ENCODE measurements at places on chromosomes 16 and 17.

DNA sequence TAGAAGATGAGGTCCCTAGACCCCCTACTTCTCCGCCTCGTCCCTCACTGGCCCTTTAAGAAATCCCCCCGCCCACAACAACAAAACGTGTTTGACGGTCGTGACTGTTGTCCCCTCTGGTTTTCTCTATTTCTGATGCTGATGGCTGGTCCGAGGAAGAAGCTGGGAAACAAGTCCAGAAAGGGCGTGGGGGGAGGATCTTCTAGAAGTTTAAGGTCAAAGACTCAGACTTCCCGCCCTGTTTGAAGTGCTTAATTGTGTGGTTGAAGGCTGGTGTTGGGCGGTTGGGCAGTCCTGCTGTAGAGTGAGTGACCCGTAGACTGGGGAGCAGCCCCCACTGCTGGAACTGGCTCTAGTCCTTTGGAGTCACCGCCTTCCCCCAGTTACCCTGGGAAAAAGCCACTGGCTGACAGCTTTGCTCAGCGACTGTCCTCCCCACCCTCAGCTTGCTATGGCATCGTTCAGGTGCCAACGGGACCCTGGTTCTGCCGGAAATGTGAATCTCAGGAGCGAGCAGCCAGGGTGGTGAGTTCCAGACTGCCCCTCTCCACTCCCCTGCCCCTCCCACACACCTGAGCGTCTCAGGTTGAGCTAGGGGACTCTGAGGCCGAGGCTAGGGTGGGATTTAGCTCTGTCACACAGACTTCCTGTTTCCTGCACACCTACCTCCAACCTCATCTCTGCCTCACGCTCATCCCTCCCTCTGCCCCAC, 1.6 kb downstream of the MLLT6 start:
- no peak for DNase-seq

DNA sequence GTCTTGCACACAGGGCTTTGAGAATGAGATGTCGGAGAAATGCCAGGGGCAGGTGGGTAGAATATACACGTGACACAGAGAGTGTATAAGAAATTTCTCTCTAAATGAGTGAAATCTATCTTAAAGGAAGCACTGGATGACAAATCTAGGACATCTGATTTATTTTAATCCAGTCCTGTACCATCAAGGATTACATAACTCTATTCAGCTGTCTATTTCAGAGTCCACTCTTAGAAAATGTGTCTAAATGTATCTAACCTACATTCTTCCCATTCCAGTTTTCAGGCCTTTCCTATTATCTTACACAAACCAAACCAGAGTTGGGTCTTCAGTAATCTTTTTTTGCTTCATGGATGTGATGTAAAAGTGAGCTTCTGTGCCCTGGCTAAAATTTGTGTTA, 181.9 kb downstream of the CNTNAP4 start:
- no peak for DNase-seq

DNA sequence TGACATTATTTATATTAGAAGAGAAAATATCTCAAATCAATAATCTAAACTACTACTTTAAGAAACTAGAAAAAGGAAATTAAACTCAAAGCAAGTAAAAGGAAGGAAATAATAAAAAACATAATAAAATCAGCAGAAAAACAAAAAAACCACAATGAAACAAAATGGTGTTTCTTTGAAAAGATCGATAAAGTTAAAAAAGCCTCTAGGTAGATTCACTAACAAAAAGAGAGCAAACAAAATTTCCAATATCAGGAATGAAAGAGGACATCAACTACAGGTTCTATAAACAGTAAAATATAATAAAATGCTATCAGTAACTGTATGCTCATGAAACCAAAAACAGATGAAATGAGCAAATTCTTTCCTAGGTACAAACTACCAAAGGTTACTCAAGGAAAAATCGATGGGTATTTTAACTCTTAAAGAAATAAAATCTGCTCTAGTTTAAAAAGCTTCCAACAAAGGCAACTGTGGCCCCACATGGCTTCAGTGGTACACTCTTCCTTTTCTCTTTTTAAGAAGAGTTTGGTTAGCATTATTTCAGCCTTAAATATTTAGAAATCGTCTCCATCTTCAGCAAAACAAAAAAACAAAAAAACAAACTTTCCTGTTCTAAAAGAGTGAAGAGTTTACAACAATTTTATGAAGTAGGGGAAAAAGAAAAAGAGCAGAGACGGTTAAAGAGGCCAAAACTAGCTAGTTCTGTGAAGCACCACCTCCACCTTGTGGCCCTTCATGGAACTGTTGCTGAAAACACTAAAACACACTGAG, 102.2 kb downstream of the TRIM37 start:
- DNase-seq: peak; percentile 46

GRCh38 chr17:40496170-40496569, 5.3 kb downstream of the TNS4 start:
- no peak for DNase-seq

- DNase-seq: no peak
Measured at GRCh38 chr16:50440531-50440930, 71.7 kb upstream of the BRD7 start.

DNA sequence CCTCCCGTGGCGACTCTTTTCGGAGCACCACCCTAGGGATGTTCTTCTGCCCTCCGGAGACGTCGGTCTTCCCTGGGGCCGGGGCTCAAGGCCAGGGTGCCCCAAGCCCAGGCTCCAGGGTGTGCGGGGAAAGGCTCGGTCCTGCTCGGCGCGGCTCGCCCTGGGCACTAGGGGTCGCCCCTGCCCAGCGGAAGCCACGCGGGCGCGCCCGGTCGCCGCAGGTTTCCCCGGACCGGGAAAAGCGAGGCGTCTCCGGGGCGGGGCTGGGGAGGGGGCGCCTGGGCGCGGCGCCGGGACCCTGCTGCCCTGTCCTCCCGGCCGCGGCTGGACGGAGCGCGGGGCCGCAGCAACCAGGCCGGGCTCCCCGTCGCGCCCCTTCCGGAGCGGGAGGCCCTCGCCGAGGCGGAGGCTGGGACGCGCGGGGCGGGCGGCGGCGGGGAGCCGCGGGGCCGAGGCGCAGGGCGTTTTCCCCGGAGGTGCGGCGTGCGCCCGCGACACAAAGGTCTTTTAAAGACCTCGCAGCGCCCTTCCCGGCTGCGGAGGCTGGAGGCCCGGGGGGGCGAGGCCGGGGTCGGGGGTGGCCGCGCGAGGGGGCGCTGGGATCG, 76.4 kb downstream of the MRC2 start:
- DNase-seq: peak; percentile 30

GRCh38 chr17:32141679-32142037, 644 bp upstream of the RHOT1 start:
- DNase-seq: no peak

- DNase-seq: no peak
Measured at GRCh38 chr16:86962913-86963312, 354.3 kb downstream of the C16orf95 start.

DNA sequence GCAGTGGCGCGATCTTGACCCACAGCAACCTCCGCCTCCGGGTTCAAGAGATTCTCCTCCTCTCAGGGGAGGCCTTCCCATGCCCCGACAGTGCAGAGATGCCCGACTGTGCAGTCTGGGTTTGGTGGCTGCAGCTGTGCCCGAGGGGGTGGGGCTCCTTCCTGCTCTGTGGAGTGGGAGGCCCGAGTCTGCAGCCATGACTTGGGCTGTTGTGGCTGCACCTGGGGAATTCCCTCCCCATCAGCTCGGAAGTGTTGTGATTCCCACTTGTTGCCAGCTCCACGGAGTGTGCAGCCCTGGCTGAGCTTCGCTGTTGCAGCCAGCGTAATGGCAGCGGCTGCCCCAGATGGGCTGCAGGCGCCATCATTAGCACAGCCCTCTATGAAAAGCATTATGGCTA, 66.4 kb upstream of the SMIM36 start:
- no peak for DNase-seq
